Hematopoietic multipotent progenitor cell treated with erythropoietin and hydrocortisone succinate and interleukin-3 and kit ligand, for 4 days (in vitro differentiated cells): ENCODE measurements at places on chromosomes 4 and X.

DNA sequence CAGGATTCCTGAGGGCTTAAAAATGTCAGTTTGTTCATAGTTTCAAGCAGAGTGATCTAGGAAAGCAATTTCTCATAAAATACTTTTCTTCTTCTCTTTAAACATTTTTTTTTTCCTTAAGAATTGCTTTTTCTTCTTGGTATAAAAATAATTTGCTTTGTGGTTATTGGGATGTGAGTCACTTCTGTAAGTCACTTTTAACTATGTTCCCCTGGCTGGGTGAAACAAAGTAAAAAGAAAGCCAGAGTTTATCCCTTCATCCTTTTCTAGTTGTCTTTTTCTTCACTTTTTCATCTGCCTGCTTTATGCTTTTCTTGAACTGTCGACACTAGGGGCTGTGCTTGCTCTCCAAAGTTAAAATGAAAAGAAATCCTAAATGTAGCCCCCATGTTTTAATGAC is 33.5 kb downstream of the ARSJ start:
- DNase-seq = no peak

- no peak for DNase-seq
These were observed 35.4 kb upstream of the TMSB15B start for GRCh38 chrX:103927030-103927429.

GRCh38 chr4:6549445-6549844 is 25.5 kb upstream of the MAN2B2 start:
- DNase-seq = no peak

- DNase-seq = peak; percentile 17
These were observed 107.5 kb downstream of the VSIG4 start for GRCh38 chrX:65932173-65933084.

DNA sequence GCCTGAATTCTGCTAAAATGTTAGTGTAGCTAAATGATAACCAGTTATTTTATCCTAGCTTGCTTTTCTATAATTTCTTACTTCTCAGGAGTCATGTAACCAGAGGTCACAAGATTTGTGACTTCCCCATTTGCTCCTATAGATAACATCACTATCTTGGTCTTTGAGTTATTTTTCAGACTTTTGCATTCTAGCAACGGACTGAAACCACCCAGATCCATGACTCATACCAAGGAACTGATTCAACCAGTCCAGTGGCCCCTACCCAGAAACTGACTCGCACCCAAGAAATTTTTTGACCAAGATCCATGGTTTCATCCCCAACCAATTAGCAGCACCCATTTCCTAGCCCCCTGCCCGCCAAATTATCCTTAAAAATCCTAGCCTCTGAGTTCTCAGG is 50.0 kb downstream of the IQCM start:
- DNase-seq = peak; percentile 35

DNA sequence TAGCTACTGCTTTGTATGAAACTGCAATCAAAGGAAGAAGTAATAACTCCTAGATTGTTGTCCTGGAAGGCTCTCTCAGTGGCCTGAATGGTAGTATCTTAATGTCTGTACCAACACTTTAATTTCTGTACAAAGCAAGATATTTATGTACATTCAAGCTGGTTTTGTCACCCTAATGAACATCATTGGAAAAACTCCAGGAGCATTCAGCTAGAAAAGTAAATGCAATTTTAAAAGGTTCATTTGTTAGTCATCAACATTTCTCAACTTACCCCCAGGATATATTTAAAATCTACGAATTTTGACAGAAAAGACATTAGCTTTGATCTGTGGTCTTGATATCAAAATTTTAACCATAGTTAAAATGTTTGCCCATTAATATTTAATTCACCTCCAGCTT is 80.0 kb upstream of the FGF13 start:
- DNase-seq = no peak

DNA sequence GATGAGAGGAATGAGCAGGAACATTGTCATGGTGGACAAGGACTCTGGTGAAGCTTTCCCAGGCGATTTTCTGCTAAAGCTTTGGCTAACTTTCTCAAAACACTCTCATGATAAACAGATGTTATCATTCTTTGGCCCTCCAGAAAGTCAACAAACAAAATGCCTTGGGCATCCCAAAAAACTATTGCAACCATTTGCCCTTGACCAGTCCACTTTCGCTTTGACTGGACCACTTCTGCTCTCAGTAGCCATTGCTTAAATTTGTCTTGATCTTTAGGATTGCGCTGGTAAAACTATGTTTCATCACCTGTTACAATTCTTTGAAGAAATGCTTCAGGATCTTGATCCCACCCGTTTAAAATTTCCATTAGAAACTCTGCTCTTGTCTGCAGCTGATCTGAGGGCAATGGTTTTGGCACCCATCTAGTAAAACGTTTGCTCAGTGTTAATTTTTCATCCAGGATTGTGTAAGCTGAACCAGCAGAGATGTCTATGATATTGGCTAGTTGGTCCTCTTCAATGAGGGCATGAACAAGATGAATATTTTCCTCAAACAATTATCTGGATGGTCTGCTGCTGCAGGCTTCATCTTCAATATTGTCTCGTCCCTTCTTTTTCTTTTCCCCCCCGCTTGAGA is 14.8 kb downstream of the TBC1D1 start:
- no peak for DNase-seq

GRCh38 chrX:39855748-39856129 is 242.0 kb downstream of the BCOR start:
- peak; percentile 76 for DNase-seq

- DNase-seq = no peak
These were observed 27.1 kb downstream of the EVC start for GRCh38 chr4:5738061-5738460.

GRCh38 chrX:153821066-153821465 is 9.3 kb downstream of the PDZD4 start:
- no peak for DNase-seq

- DNase-seq = peak; percentile 12
These were observed 58.9 kb upstream of the SPP1 start for GRCh38 chr4:87916626-87917025.

DNA sequence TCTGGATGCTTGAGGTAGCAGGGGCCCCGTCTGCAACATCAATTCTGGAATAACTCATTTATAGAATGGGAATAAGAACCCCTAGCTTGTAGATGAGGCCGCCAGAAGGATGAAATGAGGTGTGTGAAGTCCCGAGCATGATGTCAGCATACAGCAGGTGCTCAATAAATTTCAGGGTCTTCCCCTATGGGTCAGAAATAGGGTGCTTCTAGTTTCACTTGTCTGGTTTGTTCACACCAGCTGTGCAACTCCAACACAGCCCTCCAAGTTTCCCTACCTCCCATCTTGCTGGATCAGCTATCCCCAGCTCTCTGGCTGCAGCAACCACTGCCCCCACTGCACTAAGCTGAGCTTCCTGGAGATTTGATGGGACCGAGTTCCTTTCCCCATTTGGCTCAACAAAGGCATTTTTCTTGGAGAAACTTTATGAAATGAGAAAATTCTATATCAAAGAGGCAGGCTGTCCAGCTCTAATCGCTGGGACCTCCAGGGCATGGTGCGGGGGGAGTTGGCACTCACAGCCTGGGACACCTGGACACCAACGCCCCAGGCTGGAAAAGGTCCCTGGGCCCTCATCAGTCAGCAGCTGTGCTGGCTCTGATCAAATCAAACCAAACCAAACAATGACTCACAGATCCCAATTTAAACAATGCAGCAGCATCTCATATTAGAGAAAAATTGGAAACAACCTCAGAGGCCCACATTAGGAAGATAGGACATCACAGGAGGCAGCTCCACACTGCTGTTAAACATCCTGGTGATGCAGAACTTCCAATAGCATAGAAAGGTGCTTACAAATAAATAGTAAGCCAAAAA is 13.3 kb downstream of the SLC2A9 start:
- no peak for DNase-seq

DNA sequence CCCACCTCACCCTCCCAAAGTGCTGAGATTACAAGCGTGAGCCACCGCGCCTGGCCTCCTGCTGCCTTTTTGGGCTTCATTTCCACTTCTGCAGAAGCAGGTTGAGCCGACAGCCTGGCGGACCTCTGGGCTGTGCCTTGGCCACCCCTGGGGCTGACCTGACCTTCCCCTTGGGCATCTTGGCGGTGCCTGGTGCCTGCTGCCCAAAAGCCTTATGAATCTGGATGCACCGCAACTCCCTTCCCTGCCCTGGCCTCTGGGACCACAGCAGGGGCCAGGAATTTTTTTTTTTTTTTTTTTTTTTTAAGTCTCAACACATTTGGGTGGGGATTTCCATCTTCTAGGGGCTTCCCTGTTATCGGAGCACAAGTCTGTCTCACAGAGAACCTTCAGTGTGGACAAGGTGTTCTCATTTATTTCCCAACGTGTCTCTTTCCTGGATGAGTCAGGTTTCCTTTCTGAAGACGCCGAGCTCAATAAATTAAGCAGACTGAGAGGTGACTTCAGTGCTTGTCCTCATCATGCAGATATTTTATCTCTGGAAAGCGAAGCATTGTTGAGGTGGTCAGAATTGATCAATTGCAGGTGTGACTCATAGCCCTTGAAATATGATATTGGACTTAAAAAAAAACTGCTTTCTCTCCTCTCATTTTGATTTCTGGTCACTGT is 79.7 kb downstream of the SHROOM2 start:
- DNase-seq = no peak

GRCh38 chr4:16585053-16585452 is 313.4 kb downstream of the LDB2 start:
- no peak for DNase-seq

DNA sequence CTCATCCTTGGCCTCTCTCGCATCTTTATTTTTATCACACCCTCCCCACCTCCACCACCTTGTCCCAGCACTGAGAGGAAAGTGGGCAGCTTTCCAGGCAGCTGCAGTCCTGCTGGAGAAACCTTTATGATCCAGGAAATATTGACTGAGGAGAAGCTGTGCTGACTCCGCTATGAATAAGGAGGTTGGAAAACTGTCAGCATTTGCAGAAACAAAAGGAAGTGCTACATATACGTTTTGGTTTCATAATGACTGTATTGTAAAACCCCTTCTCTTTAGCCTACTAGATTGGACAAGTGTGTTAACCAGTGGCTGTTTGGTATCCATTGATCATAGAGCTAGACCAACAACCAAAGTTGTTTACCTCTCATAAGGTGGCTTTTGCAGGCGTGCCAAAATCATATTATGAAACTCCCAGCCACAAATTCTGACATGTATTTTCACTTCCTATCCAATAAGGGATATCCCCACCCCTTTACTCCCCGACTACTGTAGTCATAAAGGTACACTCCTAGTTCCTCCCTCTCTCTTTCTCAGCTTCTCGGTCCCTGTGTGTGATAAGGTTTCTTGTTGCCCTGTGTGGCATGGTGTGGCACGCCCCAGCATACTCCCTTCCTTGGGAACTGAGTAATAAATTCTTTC is 88.4 kb downstream of the GPR143 start:
- DNase-seq = no peak
